ENCODE measurements at places on chromosomes 4 and X.

DNA sequence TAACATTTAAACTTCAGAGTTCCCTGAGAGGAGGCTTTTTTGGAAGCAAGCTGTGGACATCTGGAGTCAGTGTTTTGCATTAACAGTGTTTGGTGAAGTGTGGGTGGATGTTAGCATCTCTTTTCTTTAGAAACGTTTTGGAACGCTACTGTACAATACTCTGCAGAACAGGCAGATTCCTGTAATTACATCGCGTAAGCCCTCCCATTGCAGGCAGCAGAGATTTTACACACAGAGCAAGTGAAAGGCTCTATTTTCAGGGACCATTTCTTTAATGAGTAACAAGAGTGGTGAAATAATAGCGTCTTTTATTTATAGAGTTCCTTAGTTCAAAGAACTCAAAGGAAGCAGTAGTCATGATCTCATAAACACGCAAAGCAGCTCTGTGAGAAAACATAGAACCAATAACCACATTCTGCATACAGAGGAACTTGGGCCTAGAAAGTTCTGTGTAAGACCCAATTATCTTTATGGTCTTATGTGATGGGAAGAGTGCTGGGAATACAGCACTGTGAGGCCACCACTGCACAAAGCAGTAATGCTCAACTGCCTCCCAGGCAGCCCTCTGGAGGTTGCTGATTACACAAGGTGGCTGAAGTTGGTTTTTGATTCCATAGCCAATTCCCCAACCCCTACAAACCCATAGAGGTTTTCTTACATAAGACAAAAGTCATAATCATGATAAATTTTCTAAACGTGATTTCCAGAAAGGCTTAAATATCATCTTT is 298.7 kb upstream of the EPHA5 start:
- DNase-seq: no peak

DNA sequence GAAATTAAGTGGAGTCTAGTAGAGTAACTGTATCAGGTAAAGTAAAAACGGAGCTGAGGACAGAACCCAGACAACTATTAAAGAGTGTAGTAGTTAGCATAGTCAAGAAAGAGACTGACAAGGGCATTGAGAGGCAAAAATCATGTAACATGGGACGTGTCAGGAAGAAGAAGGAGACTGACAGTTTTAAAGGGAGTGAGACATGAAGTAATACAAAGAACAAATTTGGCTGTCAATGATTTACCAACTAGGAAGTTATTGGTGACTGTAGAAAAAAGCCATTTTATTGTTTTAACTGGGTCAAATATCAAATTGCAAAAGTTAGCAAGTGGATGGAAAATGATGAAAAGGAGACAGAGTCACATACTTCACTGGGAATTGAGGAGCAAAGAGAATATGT is 422.3 kb downstream of the MAPK10 start:
- no peak for DNase-seq

DNA sequence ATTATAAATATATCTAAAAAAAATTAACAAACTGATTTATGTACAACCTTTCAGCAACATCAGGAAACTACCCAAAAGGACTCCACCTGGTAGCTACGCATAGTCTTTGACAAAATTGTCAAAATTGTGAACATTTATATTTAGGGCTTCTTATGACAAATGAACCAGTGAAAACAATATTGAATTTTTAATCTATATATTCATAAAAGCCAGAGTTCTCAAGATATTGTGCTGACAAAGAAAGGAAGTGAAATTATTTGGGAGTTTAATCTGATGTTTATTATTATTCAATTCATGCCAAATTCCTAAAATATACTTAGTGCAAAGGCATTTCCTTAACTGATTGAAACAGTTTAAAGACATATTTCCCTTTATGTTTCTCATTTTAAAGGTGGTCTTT is 5.3 kb upstream of the SULT1B1 start:
- DNase-seq: no peak

GRCh38 chrX:103361798-103362197 is 5.5 kb downstream of the TCEAL9 start:
- no peak for DNase-seq

GRCh38 chrX:69050051-69050765 is 115.0 kb downstream of the PJA1 start:
- DNase-seq: no peak

- DNase-seq: no peak
These were observed 66.0 kb downstream of the TRMT44 start for GRCh38 chr4:8506373-8507195.

DNA sequence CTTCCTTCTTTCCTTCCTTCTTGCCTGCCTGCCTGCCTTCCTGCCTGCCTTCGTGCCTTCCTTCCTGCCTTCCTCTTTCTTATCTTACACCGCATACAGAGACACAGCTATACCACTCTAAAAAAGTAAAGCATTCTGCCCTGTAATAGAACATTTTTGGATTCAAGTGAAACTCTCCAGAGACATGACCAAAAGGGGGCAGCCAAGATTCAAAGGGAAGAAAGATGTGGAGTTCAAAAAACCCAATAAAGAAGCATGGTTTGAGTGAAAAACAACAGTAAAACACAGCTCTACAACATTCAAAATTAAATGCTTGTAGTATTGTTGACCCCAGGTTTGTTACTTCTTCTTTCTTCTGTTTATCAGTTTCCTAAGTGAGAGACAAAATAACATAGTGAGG is 914.9 kb upstream of the PCDH7 start:
- DNase-seq: no peak

DNA sequence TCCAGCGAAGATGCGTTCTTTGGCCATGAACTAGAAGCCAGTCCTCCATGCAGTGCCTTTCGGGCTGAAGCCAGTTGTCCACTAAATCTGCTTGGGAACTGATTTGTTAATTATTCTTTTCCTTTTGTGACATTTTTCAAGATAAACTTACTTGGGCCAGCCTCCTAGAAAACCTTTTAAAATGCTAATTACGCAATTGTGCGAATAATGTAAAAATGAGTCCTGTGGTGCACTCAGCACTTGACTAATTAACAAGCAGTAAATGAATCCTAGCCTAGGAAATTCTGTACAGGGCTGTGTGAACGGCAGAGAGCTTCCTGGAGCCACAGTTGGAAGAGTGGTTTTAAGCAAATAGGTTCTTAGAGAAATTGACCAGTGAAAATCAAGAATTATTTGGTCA is 149.9 kb upstream of the SCML1 start:
- DNase-seq: no peak

DNA sequence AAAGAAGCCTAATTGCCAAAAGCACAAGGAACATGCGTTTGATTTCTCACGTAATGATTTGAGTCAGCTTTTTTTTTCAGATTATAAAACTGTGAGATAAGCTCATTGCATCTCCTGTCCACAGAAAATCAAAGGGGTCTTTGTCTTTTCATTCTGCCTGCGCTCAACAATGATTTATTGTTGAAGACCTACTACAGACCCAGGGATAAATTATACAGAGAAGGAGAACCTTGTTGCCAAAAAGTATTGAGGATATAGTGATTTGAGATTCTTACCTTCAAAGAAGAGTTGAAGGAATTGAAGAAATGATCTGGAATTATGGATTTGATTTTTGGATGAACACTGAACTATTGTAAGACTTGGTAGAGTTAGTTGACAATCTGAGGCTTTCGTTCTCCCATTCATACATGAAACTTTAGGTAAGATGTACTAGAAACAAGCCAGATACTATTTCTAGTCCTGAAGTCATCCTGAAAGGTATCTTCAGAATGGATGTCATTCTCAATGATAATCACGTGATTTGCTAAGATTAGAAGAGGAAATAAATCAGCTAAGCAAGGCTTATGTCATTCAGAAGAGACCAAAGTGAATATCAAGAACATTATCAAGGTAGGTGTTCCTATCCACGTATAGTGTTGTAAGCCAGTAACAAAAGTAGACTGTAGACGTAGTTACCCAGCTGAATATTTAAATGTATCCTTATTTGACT is 71.1 kb upstream of the SCOC start:
- no peak for DNase-seq

- no peak for DNase-seq
These were observed 129.8 kb downstream of the FAM53A start for GRCh38 chr4:1554246-1554875.

DNA sequence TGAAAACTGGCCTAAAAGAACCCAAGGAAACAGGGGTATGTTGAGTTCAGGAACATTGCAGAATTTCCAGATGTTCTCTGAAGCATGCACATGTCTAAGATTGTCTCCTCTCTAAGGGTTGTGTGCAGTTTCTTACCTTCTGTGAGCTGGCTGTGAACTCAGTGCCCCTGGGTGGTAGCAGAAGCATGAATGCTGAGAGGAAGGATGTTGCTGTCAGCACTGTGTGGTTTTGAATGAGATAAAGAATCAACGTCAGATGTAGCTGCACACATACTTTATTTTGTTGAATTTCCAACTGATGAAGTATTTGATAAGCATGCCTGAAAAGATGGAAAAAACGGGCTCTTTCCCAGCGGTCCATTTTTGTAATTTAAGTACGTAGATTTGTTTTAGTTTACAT is 23.8 kb upstream of the CD38 start:
- DNase-seq: no peak

GRCh38 chr4:145842224-145842887 is 96.3 kb downstream of the ZNF827 start:
- no peak for DNase-seq

- no peak for DNase-seq
These were observed 129.6 kb downstream of the LUZP4 start for GRCh38 chrX:115419069-115419468.

DNA sequence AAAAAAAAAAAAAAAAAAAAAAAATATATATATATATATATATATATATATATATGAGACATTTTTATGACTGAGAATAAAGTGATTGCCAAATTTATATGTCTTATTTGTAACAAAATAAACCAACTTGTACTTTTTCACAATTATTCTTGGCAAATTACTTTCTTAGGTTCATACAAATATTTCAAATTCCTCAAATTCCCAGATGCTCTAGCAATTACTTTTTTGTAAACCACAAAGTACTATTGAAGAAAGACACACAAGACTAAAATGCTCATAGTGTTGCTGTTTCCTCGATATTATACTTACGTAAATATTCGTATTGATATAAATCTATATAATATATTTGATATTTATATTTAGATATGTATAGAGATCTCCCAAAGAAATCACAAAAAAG is 390.0 kb downstream of the FAT4 start:
- no peak for DNase-seq

DNA sequence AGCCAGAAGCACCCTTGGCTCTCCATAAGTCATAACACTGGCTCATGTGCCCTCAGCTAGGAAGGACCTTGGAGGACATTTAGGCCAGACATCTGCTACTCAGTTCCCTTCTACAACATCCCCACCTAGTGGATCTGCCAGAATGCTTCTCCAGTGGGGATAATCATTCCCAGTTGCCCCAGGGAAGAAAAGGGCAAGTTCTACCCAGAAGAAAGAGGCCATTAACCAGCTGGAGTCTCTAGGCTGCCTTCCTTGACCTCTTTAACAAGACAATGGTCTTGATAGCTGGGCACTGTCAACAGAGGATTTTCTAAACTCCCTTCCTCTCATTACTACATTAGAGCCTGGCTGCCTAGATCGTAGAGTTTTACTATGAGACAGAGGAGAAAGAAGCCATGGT is 42.0 kb downstream of the LGI2 start:
- DNase-seq: no peak

DNA sequence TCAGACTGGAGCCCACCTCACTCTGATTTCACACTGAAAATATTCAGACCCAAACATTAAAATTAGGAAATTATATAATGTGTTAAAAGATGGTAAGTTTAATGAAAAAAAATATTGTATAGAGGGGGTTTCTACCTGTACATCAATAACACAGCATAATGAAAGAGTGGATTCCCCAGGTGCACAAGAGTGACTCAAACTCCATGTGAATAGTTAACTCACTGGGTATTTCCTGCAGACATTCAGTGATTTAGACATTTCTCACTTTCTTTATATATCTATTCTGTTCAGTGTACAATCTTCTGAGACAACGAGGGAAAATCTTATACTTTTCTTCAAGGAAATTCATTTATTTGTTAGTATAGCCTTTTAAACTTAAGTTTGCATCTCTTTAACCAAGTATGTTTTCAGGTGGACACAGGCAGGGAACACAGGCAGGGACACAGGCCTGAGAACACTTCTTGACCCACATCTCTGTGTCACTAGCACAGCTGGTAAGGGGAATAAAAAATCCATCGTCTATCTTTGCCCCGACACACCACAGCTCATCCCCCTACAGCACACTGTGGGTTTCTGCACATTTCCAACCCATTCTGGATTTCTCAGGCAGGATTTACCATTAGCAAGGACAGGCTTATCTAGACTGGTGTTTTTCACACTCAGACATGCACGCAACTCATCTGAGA is 525.5 kb upstream of the BOD1L1 start:
- no peak for DNase-seq

DNA sequence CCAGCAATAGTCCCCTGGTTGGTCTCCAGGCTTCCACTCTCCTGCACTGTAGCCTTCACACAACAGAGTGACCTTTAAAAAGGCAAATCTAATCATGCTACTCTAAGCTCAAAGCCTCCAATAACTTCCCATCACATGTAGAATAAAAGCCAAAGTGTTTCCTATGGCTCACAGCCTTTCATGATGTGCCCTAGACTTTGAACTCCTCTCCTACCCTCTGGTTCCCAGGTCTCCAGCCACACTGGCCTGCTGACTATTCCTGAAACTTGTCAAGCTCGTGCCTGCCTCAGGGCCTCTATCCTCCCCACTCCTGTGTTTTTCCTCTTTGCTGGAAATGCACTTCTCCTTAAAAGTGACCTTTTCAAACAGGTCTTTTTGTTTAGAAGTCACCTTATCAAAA is 3.1 kb downstream of the MANBA start:
- no peak for DNase-seq

DNA sequence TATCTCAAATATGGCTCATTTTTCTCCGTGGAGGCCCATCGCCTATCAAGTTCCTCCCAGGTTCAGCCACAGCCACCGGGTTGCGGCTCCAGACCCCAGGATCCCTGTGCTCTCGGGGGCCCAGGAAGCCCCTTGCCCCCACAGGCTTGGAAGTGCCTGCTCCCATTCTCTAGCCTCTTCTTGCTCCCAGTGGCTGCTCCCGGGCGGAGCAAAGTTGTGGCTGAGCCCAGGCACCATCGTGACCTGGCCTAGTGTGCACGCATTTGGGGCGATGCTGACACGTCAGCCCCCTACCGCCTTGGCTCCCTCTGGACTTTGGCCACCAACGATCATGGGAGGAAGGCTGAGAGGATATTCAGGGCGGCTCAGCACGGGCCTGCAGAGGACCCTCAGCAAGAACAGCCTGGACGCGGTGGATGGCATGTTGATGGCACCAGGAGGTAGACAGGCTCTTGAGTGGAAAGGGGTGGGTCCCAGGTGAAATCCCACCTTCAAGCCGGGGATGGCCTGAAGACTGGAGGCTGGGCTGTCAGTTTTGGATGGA is 419.4 kb upstream of the AGA start:
- no peak for DNase-seq

- no peak for DNase-seq
These were observed 19.6 kb downstream of the TMEM31 start for GRCh38 chrX:103730147-103730795.

DNA sequence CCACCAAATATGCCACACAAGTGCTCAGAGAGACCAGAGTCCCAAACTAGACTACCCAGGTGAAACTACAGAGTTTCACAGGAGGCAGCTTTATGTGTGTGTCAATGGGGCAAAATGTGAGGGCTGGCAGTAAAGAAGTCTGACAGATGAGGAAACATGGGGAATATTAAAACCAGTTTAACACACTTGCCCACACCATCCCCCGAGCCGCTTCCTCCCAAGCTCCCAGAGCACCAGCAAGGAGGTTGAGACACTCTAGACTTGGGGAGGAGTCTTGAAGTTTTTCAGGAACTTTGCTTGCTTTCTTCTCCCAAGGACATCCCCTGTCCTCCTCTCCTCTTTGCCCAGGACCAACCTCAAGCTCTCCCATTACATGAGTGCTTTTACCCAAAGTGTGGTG is 94.7 kb upstream of the SPRY1 start:
- no peak for DNase-seq

GRCh38 chr4:84644087-84644486 is 61.2 kb downstream of the CDS1 start:
- no peak for DNase-seq

Measured in hypothalamus (tissue), 51 donors.